ENCODE measurements at places on chromosomes 1 and 21.

GRCh38 chr1:93585059-93585966 is 96.3 kb downstream of the BCAR3 start:
- no peak for DNase-seq

DNA sequence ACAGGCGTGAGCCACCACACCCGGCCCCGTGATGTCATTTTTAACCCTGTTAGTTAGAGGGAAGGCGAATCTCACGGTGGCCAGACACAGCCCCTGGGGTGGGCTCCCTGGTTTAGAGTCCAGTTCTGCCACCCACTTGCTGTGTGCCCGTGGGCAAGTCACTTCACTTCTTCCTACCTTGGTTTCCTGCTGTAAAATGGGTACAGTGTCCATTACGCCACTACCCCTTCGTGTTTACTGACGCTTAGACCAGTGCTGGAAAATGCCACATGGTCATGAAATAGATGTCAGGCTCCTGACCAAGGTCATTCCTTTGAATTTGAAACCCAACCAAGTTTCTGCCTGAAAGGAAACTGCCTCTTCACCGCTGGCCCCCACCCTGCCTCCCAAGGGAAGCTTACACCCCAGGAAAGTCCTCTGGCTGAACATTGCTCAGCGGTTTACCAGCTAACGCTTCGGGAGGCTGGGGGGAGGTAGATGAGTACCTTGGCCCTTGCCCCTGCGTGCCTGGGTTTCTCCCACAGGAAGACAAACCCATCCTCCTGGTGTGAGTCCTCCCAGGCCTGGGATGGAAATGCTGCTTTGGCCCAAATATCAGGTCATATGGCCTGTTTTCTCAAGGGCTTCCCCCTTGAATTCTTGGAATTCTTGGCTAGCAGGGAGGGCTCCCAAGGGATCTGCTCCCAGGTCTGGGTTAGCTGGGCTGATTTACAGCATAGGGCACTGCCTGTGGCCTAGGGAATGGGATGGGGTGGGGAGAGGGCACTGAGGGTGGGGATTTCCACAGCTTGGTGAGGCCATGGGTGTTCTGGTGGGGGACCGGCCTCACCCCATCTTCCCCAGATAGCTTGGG is 7.6 kb upstream of the AADACL4 start:
- DNase-seq: no peak

DNA sequence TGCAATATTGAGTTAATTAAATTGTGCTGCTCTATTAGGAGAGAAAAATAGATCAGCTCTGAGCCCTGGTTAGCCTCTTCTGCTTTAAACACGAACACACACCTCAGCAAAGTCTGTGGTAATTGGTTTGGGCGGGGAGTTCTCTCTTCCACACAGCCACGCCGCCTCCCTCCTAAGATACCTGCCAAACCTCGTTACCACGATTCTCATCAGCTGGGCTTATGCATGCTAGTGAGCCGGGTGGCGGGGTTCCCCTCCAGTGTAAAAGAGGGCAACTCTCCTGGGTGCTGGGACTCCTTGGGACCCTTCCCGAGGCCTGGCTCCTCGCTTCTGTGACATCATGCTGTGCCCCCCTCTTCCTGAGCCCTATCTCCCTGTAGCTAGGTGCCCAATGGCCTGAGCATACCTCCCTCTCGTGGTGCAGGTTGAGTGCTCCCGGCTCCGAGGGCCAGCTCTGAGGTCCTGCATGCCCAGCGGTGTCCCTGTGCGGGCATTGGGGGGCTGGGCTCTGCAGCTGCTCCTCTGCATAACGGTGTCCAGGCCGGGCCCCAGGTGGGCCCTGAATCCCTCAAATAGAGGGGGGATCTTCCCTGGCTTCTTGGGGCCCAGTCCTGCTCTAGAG is 182.9 kb downstream of the PRDM16 start:
- DNase-seq: no peak

DNA sequence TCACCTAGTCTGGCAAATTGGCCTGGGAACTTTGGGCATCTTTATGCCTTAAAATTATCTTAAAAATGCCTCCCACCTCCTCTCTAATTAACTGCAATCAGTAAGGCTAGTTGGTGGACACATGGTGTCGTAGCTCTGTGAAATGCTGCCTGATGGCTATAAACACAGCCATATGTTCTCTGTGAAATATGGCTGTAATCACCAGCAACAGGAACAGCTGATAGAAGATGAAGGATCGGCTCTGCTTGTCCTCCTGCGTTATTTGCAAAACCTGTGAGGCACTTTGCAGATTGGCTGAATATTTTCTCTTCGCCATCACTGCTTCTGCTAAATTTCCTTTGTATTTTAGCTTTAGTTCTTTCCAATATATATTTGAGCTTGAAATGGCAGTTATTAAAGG is 419.6 kb downstream of the RWDD3 start:
- no peak for DNase-seq

DNA sequence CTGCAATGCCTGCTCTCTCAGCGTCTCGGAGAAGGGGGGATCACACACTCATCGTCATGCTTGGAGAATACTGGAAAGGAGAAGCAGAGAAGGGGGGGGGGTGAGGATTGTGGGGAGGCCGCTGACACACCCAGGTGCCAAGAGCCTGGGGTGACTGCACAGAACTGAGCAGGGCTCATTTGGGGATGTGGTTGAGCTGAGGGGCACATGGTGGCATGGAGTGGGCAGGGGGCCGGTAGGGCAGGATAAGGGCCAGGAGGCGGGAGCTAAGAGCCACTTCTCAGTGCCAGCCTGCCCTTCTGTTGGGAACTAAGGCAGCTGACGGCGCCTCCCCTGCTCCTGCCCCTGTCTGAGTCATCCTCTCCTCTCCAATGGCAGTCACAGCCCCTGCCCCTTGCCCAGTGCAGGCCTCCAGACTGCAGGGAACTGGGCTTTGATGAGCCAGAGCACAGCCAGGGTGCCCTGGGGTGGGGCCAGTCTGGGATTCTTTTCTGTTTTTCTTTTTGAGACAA is 27.2 kb downstream of the MRPL37 start:
- peak; percentile 82 for DNase-seq

GRCh38 chr1:154847891-154848290 is 22.2 kb downstream of the KCNN3 start:
- DNase-seq: no peak

GRCh38 chr21:29730281-29730680 is 209.5 kb downstream of the GRIK1 start:
- no peak for DNase-seq

GRCh38 chr1:85894651-85895050 is 186.4 kb upstream of the ZNHIT6 start:
- DNase-seq: no peak

DNA sequence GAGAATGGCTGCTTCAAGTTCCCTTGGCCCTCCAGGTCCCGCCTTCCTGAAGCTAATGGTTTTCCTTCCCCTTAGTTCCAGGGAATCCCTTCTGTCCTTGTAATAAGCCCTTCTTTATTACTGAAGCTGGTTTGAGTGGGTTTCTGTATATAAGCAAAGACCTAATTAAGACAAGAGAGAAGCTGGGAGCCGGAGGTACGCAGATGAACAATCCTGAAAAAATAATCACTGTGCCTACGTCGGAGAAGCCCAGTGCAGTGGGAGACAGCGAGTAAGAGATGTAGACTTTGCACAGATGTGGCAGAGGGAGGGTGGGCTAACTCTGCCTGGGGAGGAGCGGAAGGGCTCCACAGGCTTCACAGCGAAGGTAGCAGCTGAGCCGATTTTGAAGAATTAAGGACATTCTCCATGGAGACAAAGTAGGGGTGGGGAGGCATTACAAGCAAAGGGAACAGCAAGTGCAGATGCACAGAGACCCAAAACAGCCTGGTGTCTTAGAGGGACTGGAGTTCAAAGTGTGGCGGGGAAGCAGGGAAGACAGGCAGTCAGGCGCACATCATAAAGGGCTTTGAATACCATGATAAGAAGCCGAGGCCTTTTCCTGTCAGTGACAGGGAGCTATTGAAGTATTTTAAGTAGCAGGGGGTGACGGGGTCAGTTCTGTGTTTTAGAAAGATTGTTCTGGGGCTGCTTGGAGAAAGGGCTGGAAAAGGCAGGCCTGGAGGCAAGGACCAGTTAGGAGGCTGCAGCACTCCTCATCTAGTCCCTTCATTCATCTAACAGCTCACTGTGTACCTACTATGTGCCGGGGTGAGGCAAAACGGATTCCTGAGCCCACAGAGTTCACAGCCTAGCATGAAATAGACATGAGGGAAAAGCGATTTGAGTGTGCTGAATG is 6.5 kb downstream of the RIMS3 start:
- DNase-seq: no peak

GRCh38 chr21:33121715-33122475 is 52.0 kb downstream of the OLIG1 start:
- DNase-seq: no peak

DNA sequence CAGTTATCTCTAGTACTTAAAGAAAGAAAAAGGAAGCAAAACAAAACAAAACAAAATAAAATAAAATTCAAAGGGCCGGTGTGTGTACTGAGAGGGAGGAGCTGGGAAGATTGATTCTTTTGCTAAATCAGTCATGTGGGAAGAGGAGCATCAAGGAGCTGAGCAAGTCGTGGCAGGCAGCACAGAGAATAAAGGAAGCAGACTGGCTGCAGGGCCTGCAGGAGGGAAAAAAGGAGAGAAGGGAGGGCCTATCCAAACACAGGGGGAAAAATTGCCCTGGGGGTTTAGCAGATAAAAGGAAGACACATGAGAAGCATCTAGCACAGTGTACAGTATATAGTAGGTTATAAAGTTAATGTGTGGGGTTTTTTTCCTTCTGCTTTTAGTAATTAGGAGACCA is 27.6 kb downstream of the AGO4 start:
- DNase-seq: no peak

GRCh38 chr1:41416081-41416480 is 54.8 kb downstream of the FOXO6 start:
- DNase-seq: no peak

- DNase-seq: no peak
Measured at GRCh38 chr1:73903092-73903491, 294.9 kb downstream of the LRRIQ3 start.

- DNase-seq: no peak
Measured at GRCh38 chr1:201400212-201400851, 1.2 kb upstream of the LAD1 start.

- no peak for DNase-seq
Measured at GRCh38 chr1:232493869-232494268, 136.1 kb downstream of the SIPA1L2 start.

DNA sequence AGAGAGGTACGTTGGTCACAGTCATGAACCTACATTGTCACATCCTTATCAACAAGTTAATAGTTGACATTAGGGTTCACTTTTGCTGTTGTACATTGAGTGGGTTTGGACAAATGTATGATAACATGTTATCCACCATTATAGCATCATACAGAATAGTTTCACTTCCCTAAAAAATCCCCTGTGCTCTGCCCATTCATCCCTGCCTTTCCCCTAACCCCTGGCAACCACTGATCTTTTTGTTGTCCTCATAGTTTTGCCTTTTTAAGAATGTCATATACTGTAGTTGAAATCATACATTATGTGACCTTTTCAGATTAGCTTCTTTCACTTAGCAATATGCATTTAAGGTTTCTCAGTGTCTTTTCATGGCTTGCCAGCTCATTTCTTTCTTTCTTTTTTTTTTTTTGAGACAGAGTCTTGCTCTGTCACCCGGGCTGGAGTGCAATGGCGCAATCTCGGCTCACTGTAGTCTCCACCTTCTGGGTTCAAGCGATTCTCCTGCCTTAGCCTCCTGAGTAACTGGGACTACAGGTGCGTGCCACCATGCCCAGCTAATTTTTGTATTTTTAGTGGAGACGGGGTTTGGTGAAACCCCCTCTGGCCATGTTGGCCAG is 50.6 kb downstream of the UCK2 start:
- DNase-seq: peak; percentile 85

DNA sequence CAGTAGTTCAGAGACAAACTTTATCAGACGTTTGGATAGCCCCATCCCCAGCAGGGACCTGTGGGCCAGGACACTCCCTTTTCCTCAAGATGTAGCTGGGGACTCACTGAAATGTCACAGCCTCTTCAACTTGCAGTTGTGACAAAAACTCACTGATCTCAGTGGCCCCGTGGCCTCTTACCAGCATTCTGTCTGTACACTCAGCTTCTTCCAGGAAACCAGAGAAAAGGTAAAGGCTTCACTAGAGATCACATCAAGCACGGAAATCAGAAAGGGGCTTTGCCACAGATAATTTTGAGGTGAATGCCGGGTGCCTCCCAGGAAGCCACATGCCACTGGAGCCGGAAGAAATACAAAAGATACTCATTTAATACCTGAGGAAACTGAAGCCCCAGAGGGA is 122.2 kb downstream of the CCDC185 start:
- no peak for DNase-seq

GRCh38 chr21:19776076-19776475 is 1222.1 kb upstream of the NCAM2 start:
- no peak for DNase-seq

DNA sequence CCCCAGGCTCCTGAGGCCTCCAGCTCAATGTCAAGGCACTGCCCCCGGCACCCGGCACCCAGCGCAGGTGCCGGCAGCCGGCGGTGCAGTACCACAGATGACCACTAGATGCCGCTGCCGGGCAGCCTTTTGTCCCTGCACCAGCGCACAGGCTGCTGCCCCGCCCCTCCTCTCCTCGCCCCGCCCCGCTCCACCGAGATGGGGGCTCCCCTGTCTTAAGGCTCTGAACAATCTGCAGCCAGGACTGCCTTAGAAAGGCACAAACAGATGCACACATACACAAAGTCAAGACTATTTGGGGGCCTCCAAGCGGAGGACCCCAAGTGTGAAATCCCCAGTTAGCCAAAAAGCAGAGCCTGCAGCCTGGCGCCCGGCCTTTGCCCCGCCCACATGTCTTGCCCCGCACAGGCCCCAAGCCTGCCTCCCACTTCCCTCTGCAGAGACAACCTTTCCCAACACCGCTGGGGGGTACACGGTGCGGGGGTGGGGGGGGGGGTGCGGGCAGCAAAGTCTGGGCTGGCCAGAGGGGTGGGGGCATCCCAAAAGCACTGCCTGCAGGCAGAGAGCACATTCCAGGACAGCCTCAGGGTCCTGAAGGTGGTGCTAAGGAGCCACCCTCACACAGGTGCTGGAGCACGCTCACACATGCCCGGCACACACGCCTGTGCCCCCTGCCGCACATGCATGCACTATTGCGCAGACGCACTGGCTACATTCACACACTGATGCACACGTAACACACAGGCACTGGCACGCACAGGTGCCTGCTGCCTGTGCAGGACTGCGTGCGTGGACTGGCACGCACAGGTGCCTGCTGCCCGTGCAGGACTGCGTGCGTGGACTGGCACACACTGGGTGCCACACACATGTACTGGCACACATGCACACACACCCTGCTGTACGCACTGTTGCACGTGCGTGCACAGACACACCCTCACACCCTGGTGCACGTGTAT is 37.1 kb downstream of the ARHGEF16 start:
- peak; percentile 55 for DNase-seq

DNA sequence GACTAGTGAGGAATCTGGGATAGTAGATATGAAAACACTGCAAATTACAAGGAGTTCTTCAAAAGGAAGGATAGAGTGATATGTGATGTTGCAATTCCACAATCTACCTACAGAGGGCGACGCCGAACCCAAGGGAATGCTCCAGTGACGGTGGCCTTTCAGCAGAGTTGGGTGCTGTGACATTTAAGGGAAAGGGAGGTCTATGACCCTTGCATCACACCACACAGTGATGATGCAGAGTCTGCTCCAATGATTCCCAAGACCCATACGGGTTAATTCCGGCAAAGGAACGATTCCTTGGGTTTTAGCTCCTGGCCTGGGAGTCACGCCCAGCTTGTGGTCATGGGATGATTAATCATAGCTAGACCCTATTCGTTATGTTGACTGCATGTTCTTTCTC is 123.0 kb upstream of the IGSF21 start:
- DNase-seq: no peak
